ENCODE measurements at places on chromosomes 11 and 22.

DNA sequence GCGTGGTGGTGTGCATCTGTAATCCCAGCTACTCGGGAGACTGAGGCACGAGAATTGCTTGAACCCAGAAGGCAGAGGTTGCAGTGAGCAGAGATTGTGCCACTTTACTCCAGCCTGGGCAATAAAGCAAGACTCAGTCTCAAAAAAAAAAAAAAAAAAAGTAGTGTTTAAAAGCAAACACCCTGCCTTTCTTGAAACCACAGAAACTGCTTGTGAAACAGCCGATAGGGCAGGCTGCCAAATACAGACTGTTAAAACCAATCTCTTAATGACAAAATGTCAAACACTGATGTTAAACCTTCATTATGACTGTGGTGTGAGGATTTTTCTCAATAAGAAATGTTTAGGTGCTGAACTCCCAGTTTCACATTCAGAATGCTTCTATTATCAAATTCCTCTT is 27.3 kb downstream of the MARK2 start:
- ATAC-seq, result no peak

- peak; percentile 91 for ATAC-seq
Measured at GRCh38 chr22:43993072-43993760, 30.9 kb upstream of the PARVB start.

GRCh38 chr11:27211370-27212127 is 151.5 kb downstream of the CCDC34 start:
- ATAC-seq, result no peak

DNA sequence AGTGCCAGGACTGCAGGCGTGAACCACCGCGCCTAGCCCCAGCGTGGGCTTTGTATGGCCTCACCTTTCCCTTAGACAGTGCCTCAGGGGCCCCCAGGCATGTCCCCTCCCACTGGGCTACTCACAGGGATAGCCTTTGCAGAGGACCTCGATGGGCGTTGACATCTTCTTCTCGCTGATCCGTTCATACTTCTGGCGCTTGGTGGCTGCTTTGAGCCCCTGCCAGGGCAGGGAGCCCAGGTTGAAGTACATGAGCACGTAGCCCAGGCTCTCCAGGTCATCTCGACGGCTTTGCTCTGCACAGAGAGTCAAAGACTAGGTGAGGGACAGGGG is 17.5 kb downstream of the CSNK1E start:
- ATAC-seq, result no peak

DNA sequence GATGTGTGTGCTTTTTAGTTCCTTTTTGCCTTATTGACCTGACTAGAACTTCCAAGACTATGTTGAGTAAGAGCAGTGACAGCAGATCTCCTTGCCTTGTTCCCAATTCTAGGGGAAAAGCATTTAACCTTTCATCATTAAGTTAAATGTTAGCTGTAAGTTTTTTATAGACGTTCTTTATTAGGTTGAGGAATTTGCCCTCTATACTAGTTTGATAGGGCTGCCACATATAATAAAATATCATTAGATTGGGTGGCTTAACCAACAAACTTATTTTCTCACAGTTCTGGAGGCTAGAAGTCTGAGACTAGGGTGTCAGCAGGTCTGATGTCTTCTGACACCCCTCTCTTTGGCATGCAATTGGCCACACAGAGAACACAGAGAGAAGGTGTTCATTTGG is 32.6 kb upstream of the B3GNT6 start:
- ATAC-seq, result no peak

DNA sequence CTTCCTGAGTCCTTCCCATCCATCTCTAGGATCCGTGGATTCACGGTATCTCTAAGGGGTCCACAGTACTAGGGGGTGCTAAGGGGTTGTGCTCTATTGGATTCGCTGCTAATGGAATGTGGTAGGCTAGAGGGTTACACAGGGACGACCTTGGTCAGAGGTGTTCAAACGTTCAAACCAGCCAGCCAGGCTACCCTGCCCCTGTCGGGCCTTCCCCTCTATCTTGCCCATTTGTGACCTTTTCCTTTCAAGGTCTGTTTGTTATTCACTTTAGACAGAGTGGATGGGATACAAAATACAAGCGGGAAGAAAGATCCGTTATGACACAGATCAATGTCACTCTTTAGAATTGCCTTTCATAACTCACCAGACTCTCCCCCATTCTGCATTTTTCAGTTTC is 205.8 kb upstream of the TBCEL start:
- no peak for ATAC-seq

GRCh38 chr11:1055990-1056771 is 18.5 kb upstream of the MUC2 start:
- no peak for ATAC-seq

DNA sequence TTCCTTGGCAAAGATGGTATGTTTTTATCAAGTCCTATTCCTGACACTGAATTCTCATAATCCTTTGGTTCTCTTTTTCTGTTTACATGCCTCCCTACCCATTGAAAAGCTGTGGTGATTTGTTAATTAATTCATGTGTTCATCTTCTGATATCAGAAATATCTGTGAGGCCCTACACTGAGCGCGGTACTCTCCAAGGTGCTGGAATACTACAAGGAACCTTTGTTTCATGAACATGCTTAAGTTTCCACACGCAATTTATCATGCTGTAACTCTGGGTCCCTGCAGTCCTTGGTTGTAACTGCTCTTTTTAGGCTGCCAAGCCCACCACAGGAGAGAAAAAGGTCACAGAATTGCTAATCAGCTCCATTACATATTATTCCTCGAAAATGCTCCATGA is 331.8 kb downstream of the FAT3 start:
- no peak for ATAC-seq

DNA sequence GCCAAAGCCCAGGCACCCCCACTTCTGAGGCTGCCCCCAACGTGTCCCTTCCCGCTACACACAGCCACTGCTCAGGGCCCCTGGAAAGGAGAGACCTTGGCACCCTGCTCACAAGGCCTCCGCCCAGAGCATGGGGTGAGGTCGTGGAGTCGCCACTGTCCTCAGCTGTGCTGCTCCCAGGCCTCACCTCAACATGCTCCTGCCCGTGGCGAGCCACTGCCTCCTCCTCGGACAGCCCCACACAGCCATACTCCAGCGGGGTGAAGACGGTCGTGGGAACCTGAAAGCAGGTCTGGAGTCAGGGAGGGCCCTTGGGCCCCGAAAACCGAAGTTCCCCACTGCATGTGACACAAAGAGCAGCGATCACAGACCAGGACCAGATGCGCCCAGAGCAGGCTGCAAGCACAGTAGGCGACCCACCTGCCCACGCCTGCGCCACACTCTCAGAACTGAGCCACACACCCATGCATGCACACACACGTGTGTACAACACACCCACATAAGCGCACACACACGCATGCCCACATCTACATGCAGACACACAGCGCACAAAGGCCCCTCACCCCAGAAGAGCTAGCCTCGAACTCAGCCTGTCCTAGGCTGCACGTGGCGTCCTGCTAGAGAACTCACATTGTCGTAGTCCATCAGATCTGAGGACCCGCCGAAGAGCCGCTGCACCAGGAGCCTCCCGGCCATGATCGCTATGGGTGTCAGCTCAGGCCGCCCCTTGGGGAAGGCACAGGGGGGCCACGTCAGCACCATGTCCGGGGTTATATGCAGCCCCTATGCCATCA is 25.5 kb upstream of the GNB1L start:
- no peak for ATAC-seq

DNA sequence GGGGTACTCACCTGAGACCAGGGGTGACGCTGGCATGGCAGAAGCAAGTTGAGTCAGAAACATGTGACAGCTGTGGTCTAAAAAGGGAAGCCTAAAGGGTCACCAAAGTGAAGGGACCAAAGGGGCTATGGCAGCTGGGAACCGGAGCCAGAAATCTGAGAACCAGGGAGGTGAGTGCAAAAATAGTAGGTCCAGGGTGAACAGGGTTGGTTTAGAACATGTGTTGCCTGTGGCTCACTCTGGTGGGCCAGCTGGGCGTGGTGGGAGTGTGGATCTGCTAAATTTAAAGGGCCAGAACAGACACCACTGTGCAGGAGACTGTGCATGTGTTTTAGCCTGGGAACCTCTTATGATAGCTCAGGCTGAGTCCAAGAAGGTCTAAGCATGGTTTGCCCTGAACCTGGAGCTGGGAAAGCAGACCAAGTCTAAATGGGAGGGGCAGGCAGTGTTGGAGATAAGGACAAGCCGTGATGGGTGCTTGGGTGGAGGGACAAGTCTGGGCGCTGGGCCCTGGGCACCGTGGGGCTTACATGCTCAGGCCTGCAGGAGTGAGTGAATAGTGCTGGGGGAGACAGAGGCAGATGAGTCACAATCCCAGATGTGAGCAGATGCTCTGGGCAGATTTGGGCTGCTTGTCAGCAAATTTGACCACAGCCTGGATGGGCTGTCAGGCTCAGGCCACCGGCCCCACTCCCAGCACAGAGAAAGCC is 41.4 kb upstream of the ZBED5 start:
- peak; percentile 48 for ATAC-seq

DNA sequence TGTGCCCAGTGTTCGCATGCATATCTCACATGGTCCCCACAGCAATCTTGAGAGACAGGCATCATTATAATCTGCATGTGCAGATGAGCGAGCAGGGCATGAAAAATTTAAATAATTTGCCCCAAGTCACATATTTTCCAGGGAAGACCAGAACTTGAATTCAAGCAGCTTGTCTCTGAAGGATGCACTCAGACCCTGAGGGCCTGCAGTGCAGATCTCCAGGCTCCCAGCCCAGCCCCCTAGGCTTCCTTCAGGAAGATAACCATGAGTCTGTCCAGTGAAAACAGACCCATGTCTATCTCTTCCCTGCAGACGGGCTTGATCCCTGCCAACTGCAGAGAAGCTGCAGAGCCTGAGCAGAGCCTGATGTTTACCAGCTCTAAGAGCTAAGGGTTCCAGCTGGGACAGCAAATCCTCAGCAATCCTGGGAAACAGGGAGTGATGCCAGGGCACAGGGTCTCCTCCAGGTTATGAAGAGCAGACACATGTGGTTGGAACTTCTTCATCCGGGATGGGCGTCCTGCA is 55.1 kb downstream of the NAV2 start:
- ATAC-seq, result peak; percentile 30

- ATAC-seq, result no peak
Measured at GRCh38 chr11:2576111-2576510, 123.7 kb downstream of the KCNQ1OT1 start.

GRCh38 chr22:43110927-43111623 is 525 bp downstream of the BIK start:
- peak; percentile 46 for ATAC-seq

DNA sequence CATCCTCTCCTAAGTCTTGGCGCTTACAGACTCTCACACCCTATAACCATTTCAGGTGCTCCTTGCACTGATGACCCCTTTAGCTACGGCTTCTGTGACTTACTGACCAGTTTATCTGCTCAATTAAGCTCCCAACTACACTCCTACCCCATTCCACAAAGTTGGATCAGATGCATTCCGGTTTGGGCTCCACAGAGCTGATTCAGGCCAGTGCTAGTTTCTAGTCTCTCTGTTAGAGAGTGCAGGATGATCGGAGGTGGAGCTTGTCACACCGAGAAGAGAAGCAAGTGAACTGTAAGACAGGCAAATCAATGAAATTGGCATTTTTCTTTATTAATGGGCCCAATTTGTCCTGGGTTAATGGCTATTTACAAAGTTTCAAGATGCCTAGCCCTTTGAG is 436.8 kb upstream of the CADM1 start:
- peak; percentile 12 for ATAC-seq
